ENCODE measurements at places on chromosomes 11 and 22.

GRCh38 chr11:84543367-84544159 is 1083.6 kb downstream of the DLG2 start:
- DNase-seq, result no peak

GRCh38 chr11:1499261-1499890 is 12.8 kb upstream of the MOB2 start:
- DNase-seq, result no peak

DNA sequence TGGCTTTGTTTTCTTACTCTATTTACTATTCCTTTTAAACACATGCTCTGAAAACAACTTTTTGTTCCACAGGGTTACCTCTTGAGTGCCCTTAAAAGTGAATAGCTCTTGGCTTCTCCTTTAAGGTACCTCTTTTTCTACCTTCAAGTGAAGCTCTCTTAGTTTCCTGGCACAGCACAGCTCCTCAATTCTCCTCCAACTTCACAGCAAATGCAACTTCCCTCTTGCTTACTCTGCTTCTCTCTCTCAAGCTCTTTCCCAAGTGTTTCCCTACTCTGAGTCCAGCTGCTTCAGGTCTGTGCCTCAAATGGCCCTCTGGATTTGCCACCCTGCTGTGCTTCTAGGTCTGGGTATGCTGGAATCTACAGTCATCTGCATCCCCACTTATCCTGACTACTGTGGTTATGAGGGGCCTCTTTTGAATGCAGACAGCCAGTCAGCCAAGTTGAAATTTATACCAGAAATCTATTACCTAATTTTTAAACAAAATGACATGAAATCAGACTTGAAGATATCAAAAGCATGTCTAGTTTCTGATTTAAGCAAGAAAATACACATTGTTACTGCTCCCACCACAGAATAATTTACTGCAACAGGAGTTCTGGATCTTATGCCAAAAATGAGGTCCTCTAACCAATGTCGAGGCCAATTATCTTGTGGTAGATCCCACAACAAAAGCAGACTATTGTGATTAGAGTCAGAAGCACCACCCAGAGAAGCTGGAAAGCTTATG is 371.1 kb downstream of the SOX6 start:
- no peak for DNase-seq

DNA sequence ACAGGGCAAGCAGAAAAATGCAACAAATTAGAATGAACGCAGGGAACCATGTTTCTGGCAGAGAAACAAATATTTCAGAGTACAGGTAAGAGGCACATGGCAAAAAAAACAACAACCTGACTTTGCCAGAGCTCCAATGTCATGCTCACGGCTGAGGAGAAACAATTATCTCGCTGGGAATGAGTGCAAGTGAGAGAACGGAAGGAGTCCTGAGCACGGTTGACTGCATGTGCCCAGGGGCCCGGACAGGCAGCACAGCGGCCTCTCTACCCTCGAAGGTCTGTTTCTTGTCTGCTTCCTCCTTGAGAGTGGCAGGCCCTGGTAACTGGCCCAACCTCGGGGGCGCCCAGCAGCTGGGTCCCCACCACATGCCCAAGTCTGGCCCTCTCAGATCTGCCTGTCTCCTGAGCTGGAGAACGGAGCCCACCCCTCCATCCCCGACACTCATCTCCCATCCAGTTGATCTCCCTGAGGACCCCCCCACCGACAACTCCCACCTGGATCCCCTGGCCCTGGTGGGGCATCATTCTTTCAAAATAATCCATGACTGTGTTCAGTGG is 24.6 kb upstream of the RTN4R start:
- no peak for DNase-seq

GRCh38 chr11:35615921-35616900 is 2.0 kb upstream of the FJX1 start:
- no peak for DNase-seq

GRCh38 chr11:116414357-116414880 is 358.4 kb downstream of the BUD13 start:
- DNase-seq, result no peak

DNA sequence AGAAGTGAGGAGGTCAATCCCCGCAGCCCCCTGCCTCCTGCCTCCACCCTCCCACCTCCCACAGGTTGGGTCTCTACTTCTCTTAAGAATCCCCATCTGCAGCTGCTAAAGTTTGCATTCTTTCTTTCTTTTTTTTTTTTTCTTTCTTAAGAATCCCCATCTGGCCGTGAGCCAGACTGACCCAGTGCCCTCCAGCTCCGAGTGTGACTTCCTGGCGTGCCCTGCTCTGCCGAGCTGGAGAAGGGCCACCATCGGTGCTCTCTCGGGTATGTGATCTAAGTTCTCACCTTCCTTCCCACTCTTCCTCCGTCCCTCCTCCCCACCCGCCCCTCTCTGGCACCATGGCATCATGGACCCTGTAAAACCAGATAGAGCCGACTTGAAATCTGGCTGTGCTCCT is 66.7 kb upstream of the LMO1 start:
- no peak for DNase-seq

- no peak for DNase-seq
Observed at GRCh38 chr22:43440556-43440955, 28.7 kb downstream of the MPPED1 start.

DNA sequence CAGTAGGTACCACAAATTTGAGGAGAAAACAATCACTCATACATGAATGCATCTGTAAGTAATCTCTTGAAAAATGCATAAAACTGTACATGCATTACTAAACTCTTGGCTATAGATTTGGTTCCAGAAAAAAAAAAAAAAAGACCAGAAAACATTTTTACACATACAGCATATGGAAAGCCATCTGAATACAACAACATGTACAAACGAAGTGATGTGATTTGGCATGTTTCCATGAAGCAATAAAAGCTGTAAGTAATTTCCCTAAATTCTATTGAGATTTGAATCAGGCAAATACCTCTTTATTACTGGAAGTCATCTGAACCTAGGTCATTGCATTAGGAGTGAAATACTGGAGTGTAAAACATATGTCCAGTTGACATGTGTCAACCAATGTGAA is 31.9 kb upstream of the ZC3H12C start:
- no peak for DNase-seq

DNA sequence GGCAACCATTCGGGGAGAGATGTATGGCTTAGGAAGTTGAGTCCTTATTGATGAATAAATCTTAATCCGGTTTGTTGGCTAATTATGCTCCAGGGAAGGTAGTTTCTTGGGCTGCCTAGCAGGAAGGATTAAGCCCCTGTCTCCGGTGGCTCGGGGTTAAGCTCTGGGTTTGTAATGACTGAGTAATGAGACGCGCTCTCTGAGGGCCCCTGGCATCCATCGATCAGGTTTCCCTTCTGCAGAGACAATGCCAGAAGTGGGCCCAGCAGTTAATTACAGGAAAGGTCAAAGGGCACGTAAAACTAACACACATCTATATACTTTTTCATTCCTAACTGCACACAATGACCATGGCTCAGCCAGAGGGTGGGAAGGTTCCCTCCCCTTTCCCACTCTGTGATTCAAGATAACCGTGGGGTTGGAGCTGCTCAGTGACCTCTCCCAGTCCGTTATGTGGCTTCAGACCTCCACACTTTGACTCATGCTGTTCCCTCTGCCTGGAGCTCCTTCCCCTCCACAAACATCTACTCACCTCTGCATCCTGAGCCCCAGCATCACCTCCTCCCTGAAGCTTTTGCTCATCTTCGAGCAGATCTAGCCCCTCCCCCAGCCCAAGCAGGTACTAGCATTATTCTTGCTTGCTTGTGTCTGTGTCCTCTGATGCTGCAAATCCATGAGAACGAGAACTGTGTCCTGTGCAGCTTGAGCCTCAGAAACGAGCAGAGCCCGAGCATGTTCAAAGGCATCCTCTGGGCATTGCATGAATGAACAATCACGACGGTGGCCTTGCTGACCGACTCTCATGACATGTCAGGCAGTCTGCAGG is 16.6 kb downstream of the SCUBE1 start:
- no peak for DNase-seq

DNA sequence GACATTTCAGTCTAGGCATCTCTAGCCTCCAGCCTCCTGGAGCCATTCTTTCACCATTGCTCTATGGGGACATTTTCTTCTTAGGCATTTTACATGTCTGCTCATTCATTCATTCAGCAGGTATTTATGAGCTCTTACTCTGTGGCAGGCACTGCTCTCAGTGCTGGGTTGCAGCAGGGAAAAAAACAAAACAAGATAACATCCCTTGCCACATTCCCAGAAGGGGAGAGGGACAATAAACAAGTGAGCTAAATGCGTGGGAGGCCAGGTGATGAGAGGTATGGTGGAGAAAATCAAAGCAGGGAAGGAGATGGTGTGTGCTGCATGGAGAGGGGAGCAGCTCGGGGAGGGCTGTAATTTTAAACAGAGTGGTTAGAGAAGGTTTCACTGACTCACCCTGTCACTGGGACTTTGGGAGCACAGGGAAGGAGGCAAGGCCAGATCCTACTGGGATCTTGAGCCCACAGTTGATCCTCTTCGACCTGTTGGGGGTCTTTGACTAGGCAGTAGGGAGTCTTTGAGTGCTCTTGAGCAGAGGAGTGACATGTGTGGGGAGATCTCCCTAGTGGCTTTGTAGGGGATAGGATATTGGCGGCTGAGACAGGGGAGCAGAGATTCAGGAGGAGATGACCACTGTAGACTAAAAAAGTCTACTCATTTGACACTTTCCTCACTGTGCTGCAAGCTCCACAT is 17.0 kb downstream of the MICAL2 start:
- no peak for DNase-seq

DNA sequence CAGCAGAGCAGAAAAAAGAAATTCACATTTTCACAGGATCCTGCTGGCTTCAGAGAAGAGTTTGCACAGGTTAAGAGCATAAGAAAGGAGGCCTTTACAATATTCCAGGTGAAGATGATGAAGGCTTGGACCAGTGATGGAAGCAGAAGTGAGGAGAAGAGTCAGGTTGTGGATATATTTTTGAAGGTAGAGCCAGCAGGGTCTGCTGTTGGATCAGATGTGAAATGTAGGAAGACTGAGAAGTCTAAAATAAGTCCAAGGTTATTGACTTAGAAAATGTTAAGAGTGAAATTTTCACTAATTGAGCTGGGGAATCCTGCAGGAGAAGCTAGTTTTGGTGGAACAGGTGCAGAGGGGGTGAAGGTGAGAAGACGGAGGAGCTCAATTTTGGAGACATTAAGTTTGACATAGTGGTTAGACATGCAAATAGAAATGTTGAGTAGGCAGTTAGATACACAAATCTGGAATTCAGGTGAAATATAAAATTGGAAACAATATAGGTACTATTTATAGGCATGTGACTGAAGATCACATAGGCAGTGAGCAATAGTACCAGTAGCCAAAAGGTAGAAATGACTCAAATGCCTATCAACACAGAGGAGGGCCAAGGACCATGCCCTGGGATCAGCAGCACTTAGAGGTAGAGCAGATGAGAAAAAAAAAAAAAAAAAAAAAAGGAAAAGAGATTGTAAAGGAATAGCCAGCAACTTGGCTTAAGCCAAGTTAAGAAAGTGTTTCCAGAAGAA is 252.0 kb downstream of the AASDHPPT start:
- DNase-seq, result no peak

GRCh38 chr11:34331329-34331728 is 26.5 kb downstream of the ABTB2 start:
- DNase-seq, result no peak

GRCh38 chr11:20208622-20209111 is 48.4 kb upstream of the DBX1 start:
- DNase-seq, result no peak

- no peak for DNase-seq
Observed at GRCh38 chr11:83815736-83816135, 529.6 kb upstream of the CCDC90B start.

DNA sequence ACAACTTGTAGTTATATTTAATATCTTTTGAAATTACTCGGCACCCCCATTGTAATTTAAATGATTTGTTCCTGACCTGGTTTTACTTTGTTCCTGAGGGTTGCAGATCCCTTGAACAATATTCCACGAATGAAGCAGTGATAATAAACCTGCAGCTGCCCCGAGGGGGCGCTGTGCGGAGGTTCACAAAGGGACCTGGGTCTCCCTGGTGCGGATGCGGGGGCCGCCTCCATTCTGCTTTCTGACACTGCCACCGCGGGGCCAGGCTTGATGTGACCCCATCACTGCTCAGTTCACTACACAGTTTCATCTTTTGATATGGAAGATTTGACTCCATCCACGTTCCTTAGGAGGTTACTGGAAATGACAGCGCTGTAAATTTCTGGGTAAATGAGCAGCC is 62.9 kb upstream of the PRODH start:
- no peak for DNase-seq

DNA sequence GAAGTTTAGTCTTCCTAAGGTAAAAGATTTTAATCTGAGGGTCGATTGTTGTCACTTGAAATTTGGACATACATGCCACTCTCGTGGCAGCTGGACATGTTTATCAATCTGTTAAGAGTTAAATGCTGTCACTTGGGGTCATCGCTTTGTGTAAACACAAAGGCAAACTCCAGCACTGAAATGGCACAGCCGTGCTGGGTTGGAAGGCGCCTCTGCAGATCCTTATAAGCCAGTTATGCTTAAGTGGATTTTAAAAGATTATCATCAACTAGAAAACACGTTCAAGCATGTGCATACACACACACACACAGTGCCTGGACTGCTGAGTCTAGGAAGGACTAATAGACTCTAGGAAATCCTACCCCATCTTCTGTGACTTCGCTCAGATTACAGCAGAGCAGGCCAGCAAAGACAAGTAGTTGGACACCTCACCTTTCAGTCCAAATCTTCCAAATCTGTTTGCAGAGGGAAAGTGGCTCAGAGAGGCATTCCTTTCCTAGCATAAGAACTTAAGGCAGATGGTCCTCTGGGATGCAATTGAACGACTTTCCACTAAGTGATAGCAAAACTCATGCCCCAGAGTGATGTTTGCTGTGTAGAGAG is 83.7 kb downstream of the CACNG2 start:
- no peak for DNase-seq

DNA sequence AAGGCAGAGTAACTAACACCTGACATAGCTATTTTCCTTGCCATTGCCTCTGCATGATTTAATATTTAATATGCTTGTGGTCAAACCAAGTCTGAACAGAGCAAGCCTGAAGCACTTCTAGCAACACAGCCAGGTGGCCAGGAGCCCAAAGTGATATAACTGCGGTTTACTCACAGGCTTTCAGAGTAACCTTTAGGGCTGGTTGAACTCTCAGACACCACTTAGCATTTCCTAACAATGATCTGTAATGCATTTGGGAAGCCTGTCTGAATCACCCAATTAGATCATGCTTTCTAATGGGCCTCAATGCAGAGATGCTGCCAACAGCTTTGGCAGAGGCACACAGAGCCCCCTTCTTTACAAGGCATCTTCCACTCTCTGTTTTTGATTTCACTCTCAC is 96.1 kb downstream of the FDX1 start:
- no peak for DNase-seq

GRCh38 chr11:94767701-94768601 is at the start of gene AMOTL1:
Gene AMOTL1 (plus strand): TSS chr11:94768356. CDS start chr11:94768512, 156 bp downstream.
- DNase-seq, result peak; percentile 31

DNA sequence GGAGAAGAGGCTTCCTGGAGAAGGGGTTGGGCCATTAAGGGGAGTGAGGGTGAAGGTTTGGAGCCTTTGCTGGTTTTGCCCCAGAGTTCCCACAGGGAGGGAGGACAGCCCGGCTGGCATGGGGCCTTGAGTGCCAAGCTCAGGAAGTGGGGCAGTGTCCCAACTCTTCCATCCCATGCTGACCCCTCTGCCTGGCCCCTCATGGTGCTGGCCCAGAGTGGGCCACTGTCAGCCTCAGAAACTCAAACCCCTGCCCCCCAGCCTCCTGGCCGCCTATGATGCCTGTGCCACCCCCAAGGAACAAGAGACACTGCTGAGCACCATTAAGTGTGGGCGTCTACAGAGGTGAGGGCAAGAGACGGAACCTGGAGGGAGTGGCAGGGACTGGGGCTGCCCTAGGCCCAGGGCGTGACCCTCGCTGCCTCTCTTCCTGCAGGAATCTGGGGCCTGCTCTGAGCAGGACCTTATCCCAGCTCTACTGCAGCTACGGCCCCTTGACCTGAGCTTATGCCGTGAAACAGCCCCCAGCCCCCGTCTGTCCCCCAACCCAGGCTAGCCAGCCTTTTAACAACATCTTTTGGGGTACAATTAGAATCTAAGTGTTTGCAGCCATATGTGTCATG is 5.4 kb downstream of the MUS81 start:
- no peak for DNase-seq
